ENCODE measurements at places on chromosomes 3 and 15.

DNA sequence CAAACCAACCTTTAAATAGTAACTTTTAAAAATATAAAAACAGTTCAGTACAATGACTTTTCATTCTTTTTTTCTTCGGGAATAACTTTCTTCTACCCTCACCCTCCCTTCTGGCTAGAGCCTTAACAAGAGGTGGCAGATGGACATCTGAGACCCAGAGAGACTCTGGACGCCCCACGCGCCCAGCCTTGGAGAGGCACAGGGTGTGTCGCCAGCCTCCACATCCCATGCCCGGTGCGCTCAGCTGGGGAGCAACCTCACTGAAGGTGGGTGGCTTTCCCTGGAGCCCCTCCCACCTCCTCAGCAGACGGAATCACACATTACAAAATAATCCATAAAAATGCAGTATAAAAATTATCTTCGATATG is 49.5 kb downstream of the TLE3 start:
- DNase-seq: no peak

DNA sequence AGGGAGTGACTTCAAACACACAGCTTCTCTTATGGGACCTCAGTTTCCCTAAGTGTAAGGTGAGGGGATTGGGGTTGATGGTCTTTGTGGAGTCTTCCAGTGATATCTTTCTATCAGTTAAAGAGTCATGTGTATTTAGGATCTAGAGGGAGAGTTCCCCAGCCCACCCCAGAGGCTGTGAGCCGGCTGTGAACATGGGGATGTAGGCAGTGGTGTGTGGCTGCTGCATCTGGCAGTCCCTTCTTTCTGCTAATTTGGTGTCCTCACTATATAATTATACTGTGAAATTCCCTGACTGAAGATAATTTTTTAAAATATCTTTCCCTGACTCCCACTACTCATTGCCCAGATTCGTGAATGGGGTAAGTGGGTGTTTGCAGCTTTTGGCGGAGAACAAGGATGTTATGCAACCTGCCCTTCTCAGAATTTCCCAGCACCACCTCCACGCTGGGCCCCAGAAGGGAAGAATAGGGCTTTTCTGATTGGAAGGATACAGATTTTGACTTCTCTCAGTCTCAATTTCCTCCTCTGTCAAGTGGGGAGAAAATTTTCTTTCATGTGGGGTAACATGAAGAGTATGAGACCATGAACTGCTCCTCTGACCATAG is 79.0 kb upstream of the RASGRF1 start:
- DNase-seq: no peak

- DNase-seq: no peak
Measured at GRCh38 chr3:72280876-72281275, 495.9 kb upstream of the PROK2 start.

GRCh38 chr3:117035745-117036144 is 326.2 kb downstream of the TUSC7 start:
- peak; percentile 30 for DNase-seq

- no peak for DNase-seq
Measured at GRCh38 chr3:53161450-53161819, 426 bp downstream of the PRKCD start.

DNA sequence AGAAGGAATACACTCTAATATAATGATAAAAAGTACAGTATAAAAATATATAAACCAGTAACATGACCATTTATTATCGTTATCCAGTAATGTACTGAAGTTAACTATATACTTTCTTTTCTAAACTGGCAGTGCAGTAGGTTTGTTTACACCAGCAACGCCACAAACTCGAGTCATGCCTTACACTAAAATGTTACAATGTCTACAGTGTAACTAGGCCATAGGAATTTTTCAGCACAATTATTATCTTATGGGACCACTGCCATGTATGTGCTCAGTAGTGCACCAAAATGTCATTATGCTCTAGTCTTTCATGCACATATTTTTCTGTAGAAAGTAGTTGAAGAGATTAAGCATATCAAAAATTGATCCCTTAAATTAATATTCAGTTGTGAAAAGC is 609.8 kb upstream of the BCHE start:
- DNase-seq: peak; percentile 55

DNA sequence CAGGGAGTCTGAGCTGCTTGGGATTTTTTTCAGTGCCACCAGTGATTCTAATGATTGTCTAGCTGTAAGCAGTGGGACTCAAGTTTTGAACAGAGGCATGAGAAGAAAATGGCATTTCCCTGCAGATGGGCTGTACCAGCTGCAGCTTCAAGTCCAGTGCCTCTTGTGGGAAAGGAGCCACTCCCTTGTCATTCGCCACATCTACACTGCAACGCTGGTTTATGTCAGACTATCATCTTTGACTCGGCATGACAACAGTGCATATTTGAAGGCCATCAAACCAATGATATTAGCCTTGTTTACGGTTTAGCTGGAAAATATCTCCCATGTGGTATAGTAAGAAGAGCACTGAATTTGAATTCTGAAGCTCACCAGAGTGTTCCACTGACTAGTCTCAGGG is 22.2 kb downstream of the SCG5 start:
- no peak for DNase-seq

DNA sequence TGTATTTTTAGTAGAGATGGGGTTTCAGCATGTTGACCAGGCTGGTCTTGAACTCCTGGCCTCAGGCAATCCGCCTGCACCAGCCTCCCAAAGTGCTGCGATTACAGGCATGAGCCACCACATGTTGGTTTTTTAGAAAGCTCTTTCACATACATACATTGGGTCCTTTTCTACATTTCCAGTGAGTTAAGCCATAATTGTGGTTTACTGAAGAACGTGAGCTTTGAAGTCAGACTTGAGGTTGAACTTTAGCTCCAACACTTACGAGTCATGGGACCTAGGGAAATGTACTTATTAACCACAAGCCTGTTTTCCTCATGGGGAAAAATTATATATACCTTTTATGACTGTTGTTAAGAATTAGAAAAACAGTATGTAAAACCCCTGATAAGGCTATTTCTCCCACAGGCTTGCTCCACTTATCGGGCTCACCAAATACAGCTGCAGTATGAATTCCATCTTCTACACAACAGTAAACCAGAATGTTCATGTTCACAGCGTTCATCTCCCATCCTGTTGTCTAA is 39.0 kb downstream of the GPR160 start:
- peak; percentile 90 for DNase-seq

DNA sequence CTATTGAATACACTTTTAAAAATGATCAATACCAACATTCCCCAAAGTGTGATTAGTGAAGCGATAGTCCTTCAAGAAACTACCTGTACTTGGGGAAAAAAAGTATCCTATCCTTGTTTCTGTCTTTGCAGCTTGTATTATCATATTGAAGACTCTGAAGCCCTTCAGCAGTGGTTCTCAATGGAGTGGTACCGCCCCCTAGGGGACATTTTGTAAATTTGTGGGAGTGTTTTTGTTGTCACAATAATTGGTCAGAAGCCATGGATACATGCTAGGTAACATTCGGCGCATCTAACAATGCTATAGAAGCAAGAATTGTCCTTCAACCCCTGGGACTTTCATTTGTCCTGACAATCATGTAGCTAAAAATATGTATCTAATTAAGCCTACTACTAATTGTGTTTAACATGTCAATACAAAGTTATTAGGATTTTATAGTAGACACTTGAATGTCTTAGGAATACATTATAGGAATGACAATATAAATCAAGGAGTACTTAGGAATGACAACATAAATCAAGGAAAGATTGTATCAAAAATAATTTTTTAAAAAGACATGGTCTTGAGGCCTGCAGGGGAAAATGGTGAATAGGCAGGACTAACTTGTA is 53.7 kb downstream of the NMD3 start:
- peak; percentile 63 for DNase-seq

DNA sequence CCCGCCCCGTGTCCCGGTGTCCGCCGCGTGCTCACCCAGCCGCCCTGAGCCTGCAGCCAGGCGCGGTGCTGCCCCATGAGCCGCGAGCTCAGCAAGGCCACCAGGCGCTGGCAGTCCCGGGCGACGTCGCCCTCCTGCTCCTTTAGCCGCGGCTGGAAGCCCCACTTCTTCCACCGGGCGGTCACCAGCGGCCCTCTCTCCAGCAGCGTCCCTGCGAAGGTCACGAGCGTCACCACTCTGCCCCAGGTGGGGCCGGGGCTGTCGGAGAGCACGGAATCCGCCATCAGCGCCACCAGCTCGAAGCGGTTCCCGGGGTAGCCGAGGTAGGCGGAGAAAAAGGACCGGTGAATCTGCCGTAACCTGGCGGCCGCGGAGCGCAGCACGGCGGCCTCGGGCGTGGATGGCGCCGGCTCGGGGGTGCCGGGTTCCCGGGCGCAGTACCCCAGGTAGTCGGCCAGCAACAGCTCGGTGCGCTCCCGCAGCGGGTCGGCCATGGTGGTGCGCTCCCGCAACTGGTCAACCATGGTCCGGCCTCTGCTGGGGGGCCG is 298 bp downstream of the BCL2L10 start:
- no peak for DNase-seq

DNA sequence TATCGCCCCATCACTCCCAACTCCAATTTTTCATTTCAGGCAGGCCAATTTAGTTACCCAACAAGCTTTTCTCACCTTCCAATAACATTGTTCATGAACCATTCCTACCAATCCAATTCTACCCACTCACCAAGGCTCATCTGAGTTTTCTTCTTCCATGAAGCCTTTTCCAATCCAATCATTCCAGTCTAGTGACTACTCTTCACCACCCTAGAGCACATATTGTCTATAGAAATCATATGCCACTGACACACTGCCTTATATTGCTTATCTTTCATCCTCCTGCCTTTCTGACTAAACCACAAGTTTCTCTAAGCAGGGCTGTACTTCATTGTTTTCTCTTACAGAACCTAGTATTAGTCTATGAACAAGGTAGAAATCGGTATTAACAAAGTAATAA is 11.4 kb downstream of the CCDC14 start:
- peak; percentile 82 for DNase-seq

GRCh38 chr3:16404349-16404895 is 109.1 kb downstream of the RFTN1 start:
- no peak for DNase-seq

- DNase-seq: no peak
Measured at GRCh38 chr15:27527490-27528067, 556.6 kb downstream of the GABRG3 start.

- DNase-seq: no peak
Measured at GRCh38 chr3:129539206-129539605, 3.8 kb upstream of the H1-8 start.

DNA sequence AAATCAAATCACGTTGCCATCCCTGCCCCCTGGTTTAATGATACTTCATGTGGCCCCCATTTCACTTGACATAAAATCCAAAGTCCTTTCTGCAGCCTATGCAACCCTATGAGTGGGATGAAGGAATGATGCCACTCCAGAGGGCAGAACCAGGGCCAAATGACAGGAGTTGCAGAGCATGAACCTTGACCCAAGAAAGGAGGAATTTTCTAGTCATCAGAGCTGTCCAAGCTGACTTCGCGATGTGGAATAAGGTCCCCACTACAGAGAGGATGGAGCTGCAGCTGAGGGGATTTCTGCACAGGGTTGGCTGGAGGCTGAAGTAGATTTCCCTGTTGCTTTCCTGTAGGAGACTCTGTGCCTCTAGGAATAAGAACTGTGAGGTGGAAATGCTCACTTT is 15.8 kb upstream of the EPHB3 start:
- DNase-seq: no peak

DNA sequence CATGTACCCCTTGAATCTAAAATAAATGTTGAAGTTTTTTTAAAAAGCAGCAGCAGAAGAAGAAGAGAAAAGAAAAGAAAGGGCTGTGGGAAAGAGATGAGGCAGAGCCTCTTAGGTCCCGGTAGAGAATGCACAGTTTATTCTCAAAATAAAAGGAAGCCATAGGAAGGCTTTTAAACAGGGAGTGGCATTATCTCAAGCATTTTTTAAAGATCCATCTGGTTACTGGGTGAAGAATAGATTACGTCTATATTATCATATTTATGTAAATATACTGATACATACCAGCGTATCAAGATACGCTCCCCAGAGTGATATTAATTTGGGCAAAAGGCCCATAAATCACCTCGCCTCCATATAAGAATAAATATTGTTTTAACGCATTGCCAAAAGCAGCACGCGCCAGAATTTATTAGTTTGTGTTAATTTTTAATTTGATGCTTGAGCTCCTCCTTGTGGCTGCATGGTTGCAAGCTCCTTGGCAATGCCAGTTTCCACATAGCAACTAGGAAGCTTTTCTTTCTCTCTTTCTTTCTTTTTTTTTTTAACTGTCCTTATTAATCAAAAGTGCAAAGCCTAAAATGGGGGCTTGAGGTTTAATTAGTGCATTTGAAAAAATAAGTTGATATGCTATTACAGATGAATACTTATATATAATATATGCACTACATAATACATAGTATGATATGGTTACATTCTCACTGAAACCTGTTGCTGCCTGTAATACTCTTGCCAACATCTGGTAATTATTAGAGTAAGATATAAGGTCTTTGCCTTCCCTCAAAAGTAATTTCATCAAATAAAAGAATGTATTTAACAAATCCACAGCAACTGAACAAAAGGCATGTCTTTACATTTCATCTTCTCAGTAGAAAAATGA is 242.8 kb upstream of the UBE2E2 start:
- peak; percentile 26 for DNase-seq

- peak; percentile 53 for DNase-seq
Measured at GRCh38 chr3:63791974-63792373, 27.1 kb upstream of the C3orf49 start.

- DNase-seq: no peak
Measured at GRCh38 chr3:56890448-56891091, 88.8 kb upstream of the ARHGEF3 start.

DNA sequence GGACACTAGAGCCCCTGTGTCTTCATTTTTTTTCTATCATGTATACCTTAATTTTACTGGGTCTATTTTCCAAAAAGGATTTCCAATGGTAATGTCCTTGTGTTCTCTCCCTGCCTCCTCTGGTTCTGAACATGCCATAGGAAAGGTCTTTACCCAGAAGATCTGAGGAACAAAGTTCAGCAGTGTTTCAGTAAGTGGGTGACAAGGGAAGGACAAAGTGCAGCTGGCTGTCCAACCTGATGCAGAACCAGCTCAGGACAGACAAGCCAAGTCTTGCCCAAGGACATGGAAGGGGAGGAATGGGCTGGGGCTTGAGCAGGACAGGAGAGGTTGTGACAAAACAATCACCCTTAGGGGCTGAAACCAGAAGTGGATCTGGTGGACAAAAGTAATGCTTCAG is 61.2 kb upstream of the STRIT1 start:
- no peak for DNase-seq

DNA sequence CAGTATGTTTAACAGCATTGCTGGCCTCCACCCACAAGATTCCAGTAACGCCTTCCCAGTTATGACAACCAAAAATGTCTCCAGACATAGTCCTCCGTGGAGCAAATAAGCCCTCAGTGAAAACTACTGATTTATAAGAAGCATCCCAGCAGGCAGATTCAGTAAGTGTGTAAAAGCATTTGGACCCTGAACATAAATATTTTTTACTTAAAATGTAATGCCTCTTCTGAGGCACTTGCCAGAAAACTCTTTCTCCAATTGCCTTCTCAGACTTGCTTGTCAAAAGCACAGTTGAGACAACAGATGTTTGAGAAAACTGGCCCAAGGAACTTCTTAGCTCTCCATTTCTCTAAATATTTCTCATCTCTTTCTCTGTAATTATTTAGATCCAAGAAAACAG is 31.8 kb upstream of the DCLK3 start:
- no peak for DNase-seq

- DNase-seq: no peak
Measured at GRCh38 chr3:141326626-141327025, 41.7 kb upstream of the ZBTB38 start.

- no peak for DNase-seq
Measured at GRCh38 chr15:79643393-79643792, 211.3 kb downstream of the MINAR1 start.

Measured in IMR-90 (cell line).